Stimulated activated CD4-positive, alpha-beta T cell treated with anti-CD3 and anti-CD28 coated beads, TNF-alpha, amount 100 ng/mL, for 48 hours (primary cell): ENCODE measurements at places on chromosomes 5 and 9.

GRCh38 chr5:148511810-148512347, 128.1 kb downstream of the FBXO38 start:
- DNase-seq: no peak

- no peak for DNase-seq
Measured at GRCh38 chr5:142422429-142422828, 97.6 kb upstream of the SPRY4 start.

DNA sequence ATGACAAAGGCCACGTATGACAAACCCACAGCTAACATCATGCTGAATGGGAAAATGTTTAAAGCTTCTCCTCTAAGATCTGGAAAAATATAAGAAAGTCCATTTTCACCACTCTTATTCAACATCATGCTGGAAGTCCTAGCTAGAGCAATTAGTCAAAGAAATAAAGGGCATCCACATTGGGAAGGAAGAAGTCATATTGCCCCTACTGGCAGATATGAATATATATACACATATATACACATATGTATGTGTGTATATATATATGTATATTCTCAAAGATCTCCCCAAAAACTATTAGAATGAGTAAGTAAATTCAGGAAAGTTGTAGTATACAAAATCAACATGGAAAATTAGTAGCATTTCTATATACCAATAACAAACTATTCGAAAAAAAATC, 17.1 kb downstream of the APBA1 start:
- DNase-seq: no peak

DNA sequence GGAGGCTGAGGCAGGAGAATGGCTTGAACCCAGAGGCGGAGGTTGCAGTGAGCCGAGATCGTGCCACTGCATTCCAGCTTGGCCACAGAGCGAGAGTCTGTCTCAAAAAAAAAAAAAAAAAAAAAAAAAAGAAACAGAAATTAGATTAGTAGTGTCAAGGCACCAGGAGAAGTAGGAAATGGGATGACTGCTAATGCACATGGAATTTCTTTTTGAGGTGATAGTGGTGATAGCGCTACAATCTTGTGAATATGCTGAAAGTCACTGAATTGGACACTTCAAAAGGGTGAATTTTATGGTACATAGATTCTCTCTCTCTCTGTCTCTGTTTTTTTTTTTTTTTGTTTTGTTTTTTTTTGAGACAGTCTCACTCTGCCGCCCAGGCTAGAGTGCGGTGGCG, 42.1 kb upstream of the SUB1 start:
- DNase-seq: no peak

- no peak for DNase-seq
Measured at GRCh38 chr5:168168978-168169698, 122.3 kb upstream of the WWC1 start.

DNA sequence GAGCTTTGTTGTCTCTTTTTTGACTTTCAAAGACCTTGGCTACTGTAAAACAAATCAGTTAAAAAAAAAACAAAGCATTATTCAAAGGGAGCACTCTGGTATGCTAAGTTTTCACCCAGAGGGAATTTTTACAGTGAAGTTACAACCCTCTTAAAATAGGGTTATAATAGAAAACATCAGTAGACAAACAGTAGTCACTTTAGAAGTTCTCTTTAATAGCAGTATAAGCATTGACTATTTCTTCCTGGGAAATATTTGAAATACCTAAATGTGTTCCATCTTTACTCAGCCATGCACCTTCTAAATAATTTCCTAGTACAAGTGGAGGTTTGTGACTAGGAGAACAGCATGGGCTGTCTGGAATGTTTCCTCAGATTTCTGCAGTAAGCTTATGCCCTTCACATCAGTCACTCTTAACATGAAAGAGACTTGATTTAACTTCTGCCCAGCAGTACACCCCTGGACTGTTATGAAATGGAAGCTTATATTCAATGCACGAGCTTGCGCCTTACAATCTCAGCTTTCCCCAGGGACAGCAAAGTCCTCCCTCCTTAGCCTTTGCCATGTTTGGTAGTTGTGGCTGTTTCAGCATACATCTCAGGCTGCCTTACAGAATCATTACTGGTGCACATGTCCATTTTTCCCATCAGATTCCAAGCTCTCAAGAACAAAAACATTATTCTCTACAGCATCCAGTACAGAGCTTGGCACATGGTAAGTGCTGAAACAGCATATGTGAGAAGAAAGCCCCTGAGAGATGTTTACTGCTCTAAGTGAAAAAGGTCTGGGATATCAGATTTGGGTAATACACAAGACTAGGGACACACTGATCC, 191.5 kb downstream of the ZNF608 start:
- no peak for DNase-seq

GRCh38 chr9:78541868-78542443, 245.0 kb downstream of the PSAT1 start:
- DNase-seq: no peak

DNA sequence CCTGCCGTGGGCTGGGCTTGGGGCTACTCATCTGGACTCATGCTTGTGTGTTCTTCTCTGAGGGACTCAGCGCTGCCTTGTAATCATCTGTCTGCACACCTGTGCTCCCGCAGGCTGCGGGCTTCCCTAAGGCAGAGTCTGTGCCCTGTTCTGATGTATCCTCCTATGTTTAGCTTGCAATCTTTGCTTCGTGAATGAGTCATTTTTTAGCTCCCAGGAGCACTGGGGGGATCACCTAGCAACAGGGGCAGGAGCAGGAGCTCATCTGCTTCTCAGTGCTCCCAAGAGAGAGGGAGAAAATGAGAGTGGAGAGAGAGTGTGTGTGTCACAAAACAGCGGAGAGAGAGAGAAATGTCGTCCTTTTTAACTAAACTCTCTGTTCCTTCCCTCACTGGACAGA, 202.4 kb upstream of the ZNF618 start:
- no peak for DNase-seq

- no peak for DNase-seq
Measured at GRCh38 chr5:33422191-33422590, 18.6 kb upstream of the TARS1 start.

DNA sequence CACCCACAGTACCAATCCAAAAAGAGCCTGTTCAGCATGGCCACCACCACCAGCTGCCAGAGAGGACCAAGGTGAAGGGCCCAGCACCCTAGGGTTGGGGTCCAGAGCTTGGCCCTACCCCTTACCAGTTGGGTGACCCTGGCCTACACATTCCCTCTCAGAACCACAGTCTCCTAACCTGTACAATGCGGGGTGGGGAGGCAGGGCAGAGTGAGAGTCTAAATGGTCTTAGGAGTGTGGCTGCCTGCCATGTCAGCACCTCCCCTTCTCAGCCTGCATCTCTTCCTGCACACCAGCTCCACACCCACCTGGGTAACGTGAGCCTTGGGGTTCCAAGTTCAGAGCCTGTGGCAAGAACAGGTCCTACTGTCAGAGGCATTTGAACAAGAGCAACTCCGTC, 92.2 kb downstream of the C5orf15 start:
- no peak for DNase-seq

DNA sequence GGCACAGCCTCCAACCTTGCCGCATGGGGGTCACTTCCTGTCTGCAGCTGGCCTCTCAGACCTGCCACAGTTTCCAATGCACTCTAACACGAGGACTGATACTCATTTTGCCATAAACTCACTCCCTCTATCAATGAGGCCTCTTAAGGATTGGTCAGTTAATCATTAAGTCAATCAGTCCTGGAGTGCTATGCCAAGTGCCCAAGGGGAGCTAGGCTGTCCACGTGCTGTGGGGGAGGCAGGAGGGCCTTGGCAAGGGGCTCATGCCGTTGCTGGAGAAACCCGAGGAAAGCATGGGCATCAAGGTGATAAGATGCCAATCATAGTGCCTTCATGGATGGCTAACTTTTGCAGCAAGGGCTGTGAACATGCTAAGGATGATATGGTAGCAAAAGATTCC, 1.7 kb upstream of the ALDH1B1 start:
- DNase-seq: no peak

DNA sequence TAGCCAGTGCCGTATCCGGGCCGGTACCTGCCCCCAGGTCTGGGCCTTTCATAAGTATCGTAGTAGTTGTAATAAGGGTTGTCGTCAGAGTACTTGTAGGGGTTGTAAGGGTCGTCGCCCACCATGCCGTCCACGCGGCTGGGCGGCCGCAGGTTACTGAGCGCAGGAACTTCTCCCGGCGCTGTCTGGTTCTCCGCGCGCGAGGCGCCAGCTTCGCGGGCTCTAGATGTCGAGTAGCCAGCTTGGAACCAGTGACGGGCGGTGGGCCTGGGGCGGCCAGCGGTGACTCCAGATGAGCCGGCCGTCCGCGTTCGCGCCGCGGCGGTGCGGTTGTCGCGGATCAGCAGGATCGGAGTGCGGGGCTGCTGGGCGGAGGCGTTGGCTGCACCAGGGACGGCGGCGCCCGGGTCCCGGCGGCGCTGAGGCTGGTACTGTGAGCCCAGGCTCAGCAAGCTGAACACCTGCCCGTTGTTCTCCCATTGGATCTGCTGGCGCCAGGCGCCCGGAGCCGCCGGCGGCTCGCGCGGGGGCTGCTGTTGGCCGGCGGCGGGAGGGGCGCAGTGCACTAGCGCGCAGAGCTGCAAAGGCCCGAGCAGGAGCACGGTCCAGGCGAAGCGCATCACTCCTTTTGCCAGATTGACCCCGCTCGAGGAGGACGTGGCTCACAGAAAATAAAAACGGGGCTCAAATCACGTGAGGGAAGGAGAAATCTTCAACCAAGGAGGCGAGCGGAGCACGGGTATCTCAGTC, 518 bp downstream of the LOX start:
- DNase-seq: no peak

DNA sequence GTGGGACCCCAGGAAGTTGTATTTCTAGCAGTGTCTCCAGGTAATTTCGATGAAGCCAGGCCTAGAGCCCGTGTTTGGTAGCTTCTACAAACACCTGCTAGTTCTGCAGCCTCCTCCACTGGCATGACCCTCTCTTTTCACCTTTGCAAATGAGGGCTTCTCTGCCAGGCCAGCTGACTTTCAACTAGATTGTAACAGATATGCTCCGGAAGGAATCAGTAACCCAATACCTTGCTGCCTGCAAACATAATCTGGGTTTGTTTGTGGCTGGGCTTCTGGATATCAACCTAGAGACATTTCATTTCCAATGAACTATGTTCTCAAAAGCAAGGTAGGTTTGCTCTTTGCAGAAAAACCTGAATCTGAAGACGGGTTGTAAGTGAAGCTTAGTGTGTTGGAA, 354.8 kb downstream of the DMRT2 start:
- DNase-seq: no peak

DNA sequence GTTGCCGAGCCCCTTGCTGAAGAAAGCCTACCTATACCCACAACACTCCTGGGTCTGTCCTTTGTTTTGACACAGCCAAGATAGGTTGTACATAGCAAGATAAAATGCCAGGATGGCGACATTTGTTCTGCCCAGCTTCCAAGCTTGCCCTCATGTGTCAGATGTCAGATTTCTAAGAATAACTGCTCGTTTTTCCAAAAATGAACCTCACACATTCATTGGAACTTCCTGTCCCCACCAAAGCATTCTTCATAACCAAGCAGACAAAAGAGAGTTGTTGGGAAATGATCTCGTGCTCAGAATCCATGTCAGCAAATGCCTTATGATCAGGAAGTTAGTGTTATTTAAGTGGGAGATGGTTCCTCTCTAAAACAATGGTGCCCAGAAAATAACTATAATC, 210.1 kb downstream of the ZNF608 start:
- no peak for DNase-seq
